NCI-H1105 (cell line): ENCODE measurements at places on chromosomes 1 and 21.

GRCh38 chr1:6222636-6223035 is 13.1 kb downstream of the ICMT start:
- DNase-seq, result no peak

GRCh38 chr1:59892841-59893811 is 33.4 kb downstream of the CYP2J2 start:
- no peak for DNase-seq

DNA sequence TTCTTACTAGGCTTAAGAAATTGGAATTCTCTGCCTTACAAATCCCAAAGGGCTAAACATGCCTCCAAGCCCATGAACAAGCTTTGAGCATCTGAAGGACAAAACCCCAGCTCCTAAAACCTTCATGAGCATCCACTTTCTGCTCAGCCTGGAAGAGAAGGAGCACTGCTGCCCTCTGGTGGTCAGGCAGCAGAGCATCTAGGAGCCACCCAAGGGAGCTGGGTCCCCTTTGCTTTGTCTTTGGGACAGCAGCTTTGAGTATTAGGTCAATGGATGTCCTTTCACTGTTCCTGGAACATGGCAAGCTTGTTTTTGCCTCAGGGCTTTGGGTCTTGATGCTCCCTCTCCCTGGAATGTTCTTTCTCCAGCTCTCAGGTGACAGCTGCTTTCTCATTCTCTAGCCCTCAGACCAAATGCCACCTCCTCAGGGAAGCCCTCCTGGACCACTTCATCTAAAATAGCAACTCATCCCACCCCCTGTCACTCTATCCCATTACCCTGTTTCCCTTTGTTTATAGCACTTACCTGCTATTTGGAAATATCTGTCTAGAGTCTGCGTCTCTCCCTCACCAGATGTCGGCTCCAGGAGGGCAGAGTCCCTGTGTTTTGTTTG is 25.7 kb downstream of the RAB7B start:
- peak; percentile 71 for DNase-seq

GRCh38 chr1:221264848-221265247 is 385.6 kb downstream of the HLX start:
- no peak for DNase-seq

DNA sequence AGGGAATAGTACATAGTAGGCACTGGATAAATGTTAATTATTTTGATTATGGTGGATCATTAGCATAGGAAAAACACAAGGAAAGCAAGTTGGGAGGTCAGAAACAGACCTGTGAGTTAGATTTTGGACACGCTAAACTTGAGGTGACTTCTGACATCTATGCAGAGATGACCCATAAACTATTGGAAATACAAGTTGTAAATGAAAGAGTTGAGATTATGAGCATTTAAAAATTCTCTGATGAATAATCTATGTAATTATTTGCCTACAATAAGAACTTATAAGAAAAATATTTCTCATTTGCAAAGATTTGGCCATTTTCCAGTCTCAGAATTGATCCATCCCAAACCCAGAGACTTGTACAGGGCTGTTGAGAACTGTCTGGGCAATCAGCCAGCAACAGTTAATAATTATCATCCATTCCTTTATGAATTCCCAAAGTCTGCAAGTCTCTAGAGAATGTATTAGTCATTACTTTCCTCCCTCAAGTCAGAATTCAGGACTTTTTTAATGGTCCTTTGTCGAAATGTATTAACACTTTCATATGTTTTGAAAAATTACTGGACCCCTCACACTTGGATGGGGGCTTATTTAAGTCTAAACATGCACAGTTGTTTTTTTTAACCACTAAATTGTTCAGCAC is 19.4 kb upstream of the SLAMF6 start:
- DNase-seq, result no peak

DNA sequence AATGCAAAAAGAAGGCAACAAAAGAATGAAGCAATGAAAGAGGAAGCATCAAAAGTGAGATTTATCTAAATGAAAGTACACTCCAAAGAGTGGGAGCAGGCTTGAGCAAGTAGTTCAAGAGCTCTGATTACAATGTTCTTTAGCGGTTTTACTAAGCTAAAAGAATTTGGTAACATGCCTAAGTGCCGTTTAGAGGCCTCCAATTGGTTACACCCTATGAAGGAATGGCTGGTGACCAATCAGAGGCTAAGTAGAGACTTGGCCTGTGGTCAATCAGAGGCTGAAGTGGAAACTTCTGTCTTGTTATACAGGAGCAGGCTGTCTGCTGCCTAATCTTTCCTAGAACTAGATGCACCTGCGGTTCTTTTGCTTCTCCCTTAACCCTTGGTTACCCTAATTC is 59.1 kb downstream of the PTGFR start:
- no peak for DNase-seq

DNA sequence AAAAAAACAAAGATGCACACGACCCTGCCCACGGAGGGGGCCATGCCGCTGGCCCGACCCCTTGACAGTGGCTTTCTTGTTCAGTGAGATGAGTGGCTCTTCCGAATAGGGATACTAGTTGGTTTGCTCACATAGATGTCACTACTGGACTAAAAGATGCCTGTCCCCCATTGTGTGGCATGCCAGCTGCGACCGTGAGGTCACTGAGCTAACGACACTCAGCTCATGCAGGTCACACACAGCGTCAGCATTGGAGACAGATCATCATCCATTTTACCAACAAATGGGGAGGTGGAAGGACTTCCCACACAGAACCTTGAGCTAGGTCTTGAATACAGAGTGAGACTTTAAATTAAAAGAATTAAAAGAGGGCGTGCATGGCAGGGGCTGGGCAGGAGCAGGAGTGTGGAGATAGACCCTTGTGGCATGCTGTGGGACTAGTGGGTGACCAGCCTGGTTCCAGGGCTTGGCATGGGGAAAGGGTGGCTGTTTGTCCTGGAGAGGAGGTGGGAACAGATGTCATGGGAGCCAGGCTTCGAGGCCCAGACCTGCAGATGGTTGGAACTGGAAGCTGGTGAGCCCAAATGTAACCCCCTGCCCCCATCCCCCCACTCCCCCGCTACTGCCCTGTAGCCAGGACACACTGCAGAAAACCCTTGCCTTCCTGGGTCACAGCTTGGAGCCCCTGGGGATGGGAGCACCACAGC is 12.4 kb downstream of the SLC1A7 start:
- no peak for DNase-seq

- peak; percentile 42 for DNase-seq
Measured at GRCh38 chr1:32540605-32541004, 1.4 kb downstream of the ZBTB8A start.

DNA sequence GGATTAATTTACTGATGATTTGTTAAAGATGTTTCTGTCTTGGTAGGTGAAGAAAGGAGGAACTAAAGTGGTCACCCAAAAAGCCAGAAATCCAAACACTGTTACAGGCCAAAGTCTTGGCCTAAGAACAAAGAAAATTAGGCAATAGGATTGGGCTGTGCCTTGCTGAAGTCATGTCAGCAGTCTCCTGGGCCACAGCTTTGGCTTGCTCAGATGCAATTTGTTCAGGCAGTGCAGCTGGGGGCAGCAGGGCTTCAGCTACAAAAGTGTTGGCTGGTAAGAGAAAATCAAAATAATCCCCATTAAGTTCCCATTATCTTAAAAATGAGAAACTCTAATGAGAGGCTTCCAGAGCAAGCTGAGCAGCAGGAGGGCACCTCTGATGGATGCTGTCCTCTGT is 14.0 kb upstream of the RAP1A start:
- DNase-seq, result no peak

GRCh38 chr1:164440232-164440631 is 118.8 kb upstream of the PBX1 start:
- no peak for DNase-seq

DNA sequence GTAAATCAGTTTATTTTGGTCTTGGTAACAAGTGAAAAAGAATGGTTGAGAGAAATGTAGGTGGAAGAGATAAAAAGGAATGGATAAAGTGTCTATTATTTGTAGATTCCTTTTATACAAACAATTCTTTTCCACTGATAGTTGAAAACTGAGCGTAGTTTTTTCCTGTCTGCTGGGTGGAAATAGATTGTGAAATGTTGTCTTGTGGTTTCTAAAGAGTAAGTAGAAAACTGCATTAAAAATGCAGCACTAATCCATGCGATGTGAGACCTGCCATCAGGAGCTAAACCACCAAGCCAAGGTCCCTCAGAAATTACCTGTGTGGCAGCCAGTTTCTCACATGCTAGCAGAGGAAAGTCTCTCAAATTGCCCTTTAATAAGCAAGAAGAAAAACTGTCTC is 103.2 kb upstream of the SLC44A3 start:
- DNase-seq, result no peak

DNA sequence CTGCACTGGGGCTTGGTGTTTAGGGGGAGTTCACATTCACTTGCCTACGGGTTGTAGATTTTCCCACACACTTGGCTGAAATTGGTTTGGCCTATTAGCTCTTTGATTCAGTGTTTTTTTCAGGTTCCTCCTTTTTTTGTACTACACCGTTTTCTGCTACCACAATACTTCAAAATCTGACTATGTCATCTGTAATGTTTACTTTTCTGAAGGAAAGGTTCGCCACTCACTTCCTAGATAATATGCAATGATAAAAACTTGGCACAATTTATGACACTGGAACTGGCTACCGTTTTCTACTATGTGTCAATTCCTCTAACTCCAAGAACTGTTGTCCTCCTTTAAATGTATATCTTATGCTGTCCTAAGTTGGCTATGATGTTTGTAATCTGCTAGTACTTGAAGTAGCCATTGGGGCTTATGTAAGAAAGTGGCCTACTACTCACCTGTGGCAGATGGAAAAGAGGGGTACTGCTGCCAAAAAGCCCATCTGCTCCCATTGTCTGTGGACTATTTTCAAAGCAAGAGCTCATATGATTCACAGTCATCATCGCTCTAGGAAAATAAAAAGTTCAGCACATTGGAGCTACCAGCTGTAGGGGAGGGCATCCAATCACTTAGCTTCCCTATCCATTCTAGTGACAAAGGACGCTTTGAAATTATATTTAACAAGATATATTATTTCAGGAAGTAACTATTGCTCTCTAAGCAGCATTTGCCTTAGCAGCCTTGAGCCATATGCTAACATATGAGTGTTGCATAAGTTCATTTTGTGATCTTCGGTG is 42.4 kb upstream of the BACH1 start:
- DNase-seq, result peak; percentile 61

DNA sequence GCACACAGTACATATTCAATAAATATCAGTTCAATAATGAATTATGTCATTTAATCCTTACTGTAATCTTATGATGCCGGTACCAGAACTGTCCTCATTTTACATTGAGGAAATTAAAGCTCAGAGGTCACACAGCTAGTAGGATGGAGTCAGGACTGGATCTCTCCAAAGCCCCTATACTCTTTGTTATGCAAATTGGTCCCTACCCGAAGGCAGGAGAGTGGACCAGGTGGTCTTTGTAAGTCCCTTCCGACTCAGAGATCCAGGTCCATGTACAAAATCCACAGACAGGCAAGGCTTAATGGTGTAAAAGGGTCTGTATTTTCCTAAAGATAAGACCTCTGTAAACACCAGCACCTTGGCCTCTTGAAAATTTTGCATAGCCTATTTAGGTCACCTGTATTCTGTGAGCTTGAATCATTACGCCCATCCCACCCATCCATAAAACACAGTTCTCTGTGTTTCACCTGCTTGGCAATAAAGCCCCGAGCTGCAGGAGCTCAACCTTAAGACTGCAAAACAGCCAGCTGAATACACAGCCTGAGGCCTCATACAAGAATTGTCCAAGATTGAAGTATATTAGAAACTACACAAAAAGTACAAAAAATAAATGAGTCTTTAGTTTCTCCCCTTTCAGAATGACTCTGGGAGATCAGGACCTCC is 41.7 kb downstream of the PLXNA2 start:
- peak; percentile 44 for DNase-seq

- DNase-seq, result no peak
Measured at GRCh38 chr1:38004284-38005108, 818 bp downstream of the FHL3 start.

DNA sequence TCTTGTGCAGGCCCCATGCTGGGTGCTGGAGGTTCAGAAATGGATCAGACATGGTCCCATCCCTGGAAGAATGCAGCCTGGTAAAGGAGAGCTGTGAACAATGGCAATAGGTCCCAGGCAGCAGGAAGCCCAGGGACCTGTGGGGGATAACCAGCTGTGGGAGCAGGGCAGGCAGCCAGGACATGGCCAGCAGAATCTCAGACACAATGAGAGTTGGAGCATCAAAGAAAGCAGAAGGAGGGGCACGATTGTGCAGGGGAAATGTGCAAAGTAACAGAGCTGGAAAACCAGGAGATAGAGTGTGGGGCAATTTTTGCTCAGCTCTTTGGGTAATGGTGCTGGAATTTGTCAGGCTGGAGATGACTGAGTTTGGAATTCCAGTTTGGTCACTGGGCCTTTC is 44.3 kb downstream of the C8B start:
- DNase-seq, result no peak

DNA sequence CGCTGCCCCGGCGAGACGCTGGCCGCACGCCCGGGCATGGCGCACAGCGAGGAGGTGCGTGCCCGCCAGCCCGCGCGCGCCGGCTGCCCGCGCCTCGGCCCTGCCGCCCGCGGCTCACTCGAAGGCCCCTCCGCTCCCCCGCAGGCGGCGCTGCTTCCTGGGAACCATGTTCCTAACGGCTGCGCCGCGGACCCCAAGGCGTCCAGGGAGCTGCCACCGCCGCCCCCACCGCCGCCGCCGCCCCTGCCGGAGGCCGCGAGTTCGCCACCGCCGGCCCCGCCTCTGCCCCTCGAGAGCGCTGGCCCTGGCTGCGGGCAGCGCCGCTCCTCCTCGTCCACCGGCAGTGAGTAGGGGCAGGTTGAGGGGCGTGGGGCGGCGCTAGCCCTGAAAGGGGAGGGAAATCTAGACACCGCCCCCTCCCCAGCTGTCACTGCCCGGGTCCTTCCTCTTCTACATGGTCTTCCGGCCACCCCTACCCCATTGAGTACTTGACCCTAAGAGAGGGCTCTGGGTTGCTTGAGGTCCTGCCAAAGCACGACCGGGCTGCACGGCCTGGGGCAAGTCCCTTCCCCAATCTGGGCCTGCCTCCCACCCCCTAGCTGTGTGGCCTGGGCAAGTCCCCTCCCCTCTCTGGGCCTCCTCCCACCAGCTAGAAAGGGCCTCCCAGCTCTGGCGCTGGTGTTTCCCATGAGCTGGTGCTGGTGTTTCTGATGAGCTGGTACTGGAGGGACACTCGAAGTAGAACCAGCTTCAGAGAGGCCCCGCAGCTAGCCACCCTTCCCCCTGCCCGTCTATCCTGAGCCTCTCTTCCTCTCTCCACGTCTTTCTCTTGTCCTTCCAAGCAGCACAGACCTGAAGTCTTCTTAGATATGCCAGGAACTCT is 17.0 kb downstream of the TNFRSF25 start:
- peak; percentile 59 for DNase-seq

GRCh38 chr1:216700779-216701178 is 22.4 kb downstream of the ESRRG start:
- no peak for DNase-seq

GRCh38 chr1:199612976-199613774 is 414.3 kb upstream of the NR5A2 start:
- no peak for DNase-seq

- no peak for DNase-seq
Measured at GRCh38 chr1:175690298-175690697, 53.1 kb downstream of the TNR start.

GRCh38 chr1:52928015-52928404 is 934 bp downstream of the SCP2 start:
- no peak for DNase-seq
